ENCODE measurements at places on chromosomes 4 and X.

DNA sequence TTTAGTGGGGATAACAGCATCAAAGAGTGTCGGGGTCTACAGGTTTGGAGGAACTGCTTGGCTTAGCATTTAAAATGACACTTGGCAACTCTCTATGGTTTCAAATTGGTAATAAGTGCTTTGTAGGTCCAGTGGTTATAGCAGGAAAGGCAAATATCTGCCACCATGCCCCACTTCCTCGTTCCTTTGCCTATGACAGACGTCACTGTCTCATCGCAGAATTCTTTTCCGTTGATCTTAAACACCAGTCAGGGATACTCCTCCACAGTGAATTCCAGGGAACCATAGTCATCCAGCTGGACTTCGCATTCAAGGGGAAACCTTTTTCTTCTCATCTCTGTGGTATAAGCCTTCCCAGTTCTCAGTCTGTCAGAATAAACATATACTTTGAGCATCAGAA lies 319.1 kb downstream of the GPAT3 start:
- no peak for DNase-seq

DNA sequence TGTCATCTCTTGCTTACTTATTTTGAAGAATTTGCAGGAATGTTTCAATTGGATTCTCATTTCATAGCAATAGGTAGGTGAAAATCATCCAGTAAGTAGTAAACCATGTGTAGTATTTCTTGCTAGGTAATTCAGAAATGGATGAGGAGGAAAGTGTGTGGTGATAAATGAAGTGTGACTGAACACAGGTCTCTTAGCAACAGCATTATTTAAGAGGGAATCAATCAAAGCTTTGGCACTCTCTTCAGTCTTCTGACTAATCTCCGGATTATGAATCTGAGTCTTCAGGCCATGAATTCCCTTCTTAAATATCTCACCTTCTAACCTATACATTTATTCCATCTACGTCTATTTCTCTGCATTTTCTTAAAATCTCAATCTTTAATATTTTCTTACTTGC lies 55.8 kb upstream of the ARHGAP24 start:
- DNase-seq: no peak

- DNase-seq: no peak
Observed at GRCh38 chr4:74057588-74057987, 19.1 kb upstream of the CXCL3 start.

DNA sequence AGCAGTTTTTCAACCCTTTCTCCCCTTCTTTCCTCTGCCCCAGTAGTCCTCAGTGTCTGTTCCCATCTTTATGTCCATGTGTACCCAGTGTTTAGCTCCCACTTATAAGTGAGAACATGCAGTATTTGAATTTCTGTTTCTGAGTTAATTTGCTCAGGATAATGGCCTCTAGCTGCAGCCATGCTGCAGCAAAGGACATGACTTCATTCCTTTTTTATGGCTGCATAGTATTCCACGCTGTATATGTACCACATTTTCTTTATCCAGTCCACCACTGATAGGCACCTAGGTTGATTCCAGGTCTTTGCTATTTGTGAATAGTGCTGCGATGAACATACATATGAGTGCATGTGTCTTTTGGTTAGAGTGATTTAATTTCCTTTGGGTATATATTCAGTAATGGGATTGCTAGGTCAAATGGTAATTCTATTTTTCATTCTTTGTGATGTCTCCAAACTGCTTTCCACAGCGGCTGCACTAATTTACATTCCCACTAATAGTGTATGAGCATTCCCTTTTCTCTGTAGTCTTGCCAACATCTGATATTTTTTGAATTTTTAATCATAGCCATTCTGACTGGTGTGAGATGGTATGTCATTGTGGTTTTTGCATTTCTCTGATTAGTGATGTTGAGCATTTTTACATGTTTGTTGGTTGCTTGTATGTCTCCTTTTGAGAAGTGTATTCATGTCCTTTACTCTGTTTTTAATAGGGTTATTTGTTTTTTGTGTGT lies 54.6 kb upstream of the ANK2 start:
- no peak for DNase-seq

- DNase-seq: no peak
Observed at GRCh38 chrX:51894697-51895336, 1.4 kb downstream of the MAGED1 start.

DNA sequence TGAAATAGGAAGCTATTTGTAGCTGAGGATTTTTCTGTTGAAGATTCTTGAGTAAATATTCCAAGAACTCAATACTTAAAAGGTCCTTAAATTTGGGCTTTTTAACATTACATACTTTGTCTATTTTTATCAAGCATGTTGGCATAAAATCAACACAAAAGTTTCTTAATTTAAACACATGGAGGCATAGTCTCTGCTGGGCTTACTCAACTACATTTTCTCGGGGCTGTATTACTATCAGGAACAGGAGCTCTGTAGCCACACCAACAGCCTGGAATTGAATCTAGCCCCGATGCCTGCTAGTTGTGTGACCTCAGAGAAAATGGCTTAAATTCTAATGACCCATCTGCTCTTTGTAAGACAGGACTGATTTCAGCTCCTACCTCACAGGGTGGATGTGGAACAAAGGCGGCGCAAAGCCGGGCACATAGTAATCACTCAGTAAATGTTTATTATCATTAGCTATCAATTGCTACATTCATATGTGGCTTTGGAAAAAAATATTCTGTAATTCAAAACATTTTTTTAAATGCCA lies 207.0 kb downstream of the NSUN7 start:
- DNase-seq: no peak

DNA sequence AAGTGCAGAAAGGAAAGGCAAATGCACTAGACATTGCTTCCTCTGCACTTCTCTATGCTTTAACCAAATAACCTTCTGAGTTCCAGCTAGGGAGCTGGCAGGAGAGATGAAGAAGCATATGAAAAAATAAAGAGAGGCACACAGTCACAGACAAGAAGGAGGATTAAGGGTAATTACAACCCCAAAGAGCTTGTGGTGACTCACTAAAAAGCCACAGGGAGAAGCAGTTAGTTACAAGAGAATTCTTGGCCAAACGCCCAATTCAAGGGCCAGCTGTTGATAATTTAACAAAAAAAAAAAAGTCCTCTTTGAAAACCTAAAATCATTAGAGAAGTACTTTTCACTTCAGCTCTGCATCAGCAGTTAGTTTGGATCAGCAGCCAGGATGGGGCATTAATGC lies 478.0 kb downstream of the KCNIP4 start:
- DNase-seq: no peak

GRCh38 chr4:120865985-120866384 lies 56.5 kb downstream of the PRDM5 start:
- DNase-seq: no peak

DNA sequence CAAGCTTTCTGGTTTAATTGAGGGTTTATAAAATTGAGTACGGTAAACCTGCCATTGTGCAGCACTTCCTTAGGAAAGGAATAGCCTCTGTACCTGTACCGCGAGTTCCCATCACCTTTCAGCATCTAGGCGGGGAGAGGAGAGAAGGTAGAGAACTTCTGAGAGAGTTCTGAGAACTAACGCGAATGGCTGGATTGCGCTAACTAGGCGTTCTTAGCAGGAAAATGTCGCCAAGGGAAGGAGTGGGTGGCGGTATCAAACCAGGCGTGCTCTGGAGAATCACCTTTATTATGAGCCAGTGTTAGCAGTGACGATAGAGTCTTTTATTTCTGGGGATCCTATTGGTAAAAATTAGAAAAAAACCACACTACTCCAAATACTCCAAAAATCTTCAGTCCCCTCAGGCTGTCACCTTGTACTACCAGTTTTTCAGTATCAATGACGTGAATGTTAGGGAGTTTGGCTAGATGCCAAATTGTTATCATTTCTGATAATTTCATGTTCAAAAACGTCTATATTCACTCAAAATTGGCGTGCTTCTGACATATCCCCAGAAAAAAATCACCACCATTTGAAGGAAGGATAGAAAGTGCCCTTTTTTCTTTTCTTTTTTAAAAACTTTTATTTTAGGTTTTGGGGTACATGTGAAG lies 1.4 kb downstream of the UGT8 start:
- no peak for DNase-seq

GRCh38 chr4:83664071-83664470 lies 128.2 kb downstream of the GPAT3 start:
- DNase-seq: no peak

DNA sequence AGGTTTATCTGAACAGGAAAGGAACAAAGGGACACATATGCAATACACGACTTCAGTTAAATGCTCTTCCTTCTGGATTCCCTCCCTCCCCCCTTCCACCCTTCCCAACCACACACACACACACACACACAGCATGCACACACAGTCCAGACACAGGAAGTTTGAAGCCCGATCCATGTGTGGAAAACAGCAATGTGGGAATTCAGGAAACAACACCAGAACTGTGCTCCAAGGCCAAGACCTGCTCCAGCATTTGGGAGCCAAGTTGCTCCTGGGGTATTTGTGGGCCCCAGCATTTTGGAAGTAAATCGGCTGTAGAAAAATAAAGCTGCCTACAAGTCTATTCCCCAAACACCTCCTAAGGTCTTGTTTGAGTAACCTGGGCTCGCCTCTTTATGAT lies 5.6 kb upstream of the AMOT start:
- DNase-seq: no peak

DNA sequence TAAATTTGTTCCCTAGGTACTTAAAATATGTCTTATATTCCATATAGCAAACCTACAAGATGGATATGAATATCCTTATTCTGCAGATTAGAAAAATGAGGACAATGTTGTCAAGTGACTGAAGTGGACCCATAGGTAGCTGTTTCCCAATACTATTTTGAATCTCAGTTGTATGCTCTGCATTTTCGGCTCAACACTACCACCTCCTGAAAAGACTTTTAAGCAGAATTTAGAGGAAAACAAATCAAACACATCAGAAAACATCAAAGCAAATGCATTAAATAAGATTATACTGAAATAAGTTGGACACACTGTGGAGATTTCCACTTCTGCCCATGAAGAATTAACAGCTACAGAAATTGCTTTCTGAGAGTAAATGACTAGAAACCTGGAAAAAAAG lies 488.7 kb downstream of the TRIML1 start:
- no peak for DNase-seq

DNA sequence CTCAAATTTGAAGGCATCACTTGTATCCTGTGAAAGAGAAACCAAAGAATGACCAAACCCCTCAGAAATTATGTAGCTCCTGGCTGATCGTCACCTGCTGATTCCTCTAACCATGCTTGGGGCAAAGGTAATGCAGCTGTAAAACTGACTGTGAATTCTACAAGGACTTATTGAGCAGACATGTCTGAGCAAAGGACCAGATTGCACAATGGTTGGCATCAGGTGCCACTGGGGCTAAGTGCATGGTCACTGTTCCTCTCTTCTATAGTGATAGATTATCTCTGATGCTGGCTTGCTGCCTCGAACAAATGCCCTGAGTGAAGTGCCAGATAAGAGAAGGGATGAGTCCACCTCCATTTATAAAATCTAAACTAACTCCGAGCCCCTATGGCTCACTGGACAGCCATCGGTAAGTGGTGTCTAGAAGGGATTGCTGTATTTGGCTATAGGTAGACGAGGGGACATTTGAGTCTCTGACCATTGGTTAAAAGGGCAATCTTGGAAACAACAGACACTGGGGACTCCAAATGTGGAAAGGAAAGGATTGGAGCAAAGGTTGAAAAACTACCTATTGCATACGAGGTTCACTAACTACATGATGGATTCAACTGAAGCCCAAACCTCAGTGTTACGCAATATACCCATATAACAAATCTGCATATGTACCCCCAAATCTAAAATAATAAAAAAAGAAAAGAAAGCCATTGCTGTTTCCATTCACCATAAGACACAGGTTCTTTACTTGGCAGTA lies 110.7 kb upstream of the IGSF1 start:
- no peak for DNase-seq

GRCh38 chrX:70289793-70290770 lies at the start of the genes KIF4A and PDZD11:
Gene KIF4A, plus strand, starts transcription at chrX:70290104. Its CDS starts 355 bp downstream, at chrX:70290459.
Gene PDZD11, minus strand, starts transcription at chrX:70289927. Its CDS starts 586 bp downstream, at chrX:70289341.
- peak; percentile 84 for DNase-seq

DNA sequence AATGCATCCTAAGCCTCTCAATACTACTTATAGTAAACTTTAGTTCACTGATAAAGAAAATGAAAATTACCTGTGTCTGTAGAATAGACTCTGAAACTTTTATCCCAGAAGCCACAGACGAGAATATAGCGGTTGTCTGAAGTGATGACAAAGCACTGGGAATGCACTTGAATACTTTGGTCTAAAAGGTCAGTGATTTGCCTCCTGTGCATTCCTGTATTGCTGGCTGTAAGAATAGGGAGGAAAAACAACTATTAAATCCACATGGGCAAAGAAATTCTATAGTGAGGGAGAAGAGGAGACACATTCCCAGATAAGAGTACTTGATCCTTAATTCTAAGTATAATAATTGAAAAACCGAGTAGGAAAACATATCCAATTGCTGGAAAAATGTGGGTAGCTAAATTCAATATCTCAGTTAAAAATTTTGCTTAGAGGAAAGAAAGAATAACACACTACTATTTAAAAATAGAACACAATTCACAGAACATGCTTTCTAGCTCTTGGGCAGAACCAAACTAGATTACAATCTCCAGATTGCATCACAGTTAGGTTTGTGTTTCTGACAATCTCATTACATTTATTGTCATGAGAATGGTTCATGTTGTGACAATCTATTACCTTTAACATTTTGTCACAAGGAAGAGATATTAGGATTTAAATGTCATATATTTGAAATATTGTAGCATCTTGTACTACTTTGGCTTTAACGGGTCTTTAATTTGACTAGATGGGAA lies 232.1 kb downstream of the DCLK2 start:
- no peak for DNase-seq

- DNase-seq: no peak
Observed at GRCh38 chr4:21986307-21986706, 37.7 kb upstream of the KCNIP4 start.

DNA sequence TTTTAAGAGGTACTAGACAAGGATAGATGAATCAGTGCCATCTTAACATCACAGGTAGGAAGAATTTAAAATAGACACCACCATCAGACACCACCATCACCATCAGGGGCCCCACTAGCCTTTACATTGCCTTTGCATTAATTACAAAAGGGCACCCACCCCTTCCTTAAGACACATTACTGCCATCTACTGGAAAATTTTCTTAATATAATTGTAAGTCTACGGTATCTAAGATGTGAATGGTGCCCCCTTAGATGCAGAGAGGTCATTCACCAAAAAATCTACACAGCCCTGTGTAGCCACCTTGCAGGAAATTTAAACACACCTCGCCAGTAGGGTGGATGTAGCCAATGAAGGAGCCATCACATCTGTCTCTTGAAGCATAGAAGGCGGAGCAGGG lies 184.1 kb downstream of the MID1IP1 start:
- no peak for DNase-seq

DNA sequence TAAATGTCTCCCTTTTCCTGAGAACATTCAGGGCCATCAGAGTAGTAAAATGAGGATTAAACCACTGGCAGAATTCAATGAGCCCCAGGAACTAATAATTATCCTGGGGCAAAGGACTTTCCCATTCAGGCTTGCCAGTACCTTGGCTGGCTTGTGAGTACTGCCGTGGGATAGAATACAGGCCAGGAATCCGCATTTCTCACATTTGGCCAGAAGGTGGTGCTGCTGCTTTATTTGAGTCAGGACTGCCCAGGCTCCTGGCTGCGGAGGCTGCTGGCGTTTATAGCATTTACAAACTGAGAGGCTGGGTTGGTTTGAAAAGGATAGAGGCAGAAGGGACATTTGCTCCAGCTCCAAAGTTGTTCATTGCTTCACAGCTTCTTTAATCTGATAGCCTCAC lies 91.4 kb downstream of the RTL9 start:
- peak; percentile 68 for DNase-seq

GRCh38 chr4:25560605-25561004 lies 95.0 kb upstream of the SLC34A2 start:
- no peak for DNase-seq

Data from activated T-cell treated with anti-CD3 and anti-CD28 coated beads, Interleukin-2, amount 50 U/mL, for 24 hours (primary cell).